ENCODE measurements at places on chromosomes 12 and 14.
A peak's percentile ranks its signal among the peaks of the same experiment; 100 is the strongest.

- DNase-seq, result peak; percentile 28
Measured at GRCh38 chr12:49088150-49088931, 6.3 kb downstream of the DHH start.

DNA sequence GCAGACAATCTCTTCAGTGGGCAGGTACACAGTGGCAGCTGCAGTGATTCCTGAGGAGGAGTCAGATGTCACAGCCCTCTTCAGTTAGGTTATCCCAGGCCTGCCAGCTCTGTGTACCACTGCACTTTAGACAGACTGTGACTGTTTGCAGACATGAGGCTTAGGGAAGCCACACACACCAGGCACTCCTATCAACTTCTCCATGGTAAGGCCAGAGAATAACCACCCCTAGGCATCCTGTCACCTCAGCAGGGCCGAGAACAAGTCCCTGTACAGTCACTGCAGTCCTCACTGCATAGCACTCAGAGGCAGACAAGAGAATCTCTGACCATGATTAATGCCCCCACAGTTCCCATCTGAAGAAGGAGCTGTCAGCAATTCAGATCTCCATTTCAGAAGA lies 296.5 kb downstream of the GALC start:
- no peak for DNase-seq

GRCh38 chr12:62720661-62721330 lies 214.2 kb downstream of the PPM1H start:
- DNase-seq, result no peak

- DNase-seq, result no peak
Measured at GRCh38 chr14:93183596-93184317, 940 bp downstream of the MOAP1 start.

DNA sequence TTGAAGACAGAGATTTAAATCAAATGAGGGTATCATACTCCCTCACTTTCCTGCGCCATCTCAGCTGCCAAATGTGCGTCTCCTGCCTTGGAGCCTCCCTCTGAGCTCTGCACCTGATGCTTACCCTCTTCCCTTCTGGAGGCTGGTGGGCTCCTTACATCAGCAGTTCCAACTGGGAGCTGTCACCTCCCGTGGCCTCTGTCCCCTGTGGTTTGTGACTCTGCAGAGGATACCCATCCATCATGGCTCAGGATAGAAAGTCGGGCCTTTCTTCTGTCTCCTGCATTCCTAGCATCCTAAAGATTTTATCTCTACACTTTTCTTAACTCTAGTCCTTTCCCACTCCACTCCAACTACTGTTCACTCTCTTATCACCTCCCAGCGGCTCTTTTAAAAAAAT lies 570.6 kb downstream of the BCL11B start:
- DNase-seq, result no peak

DNA sequence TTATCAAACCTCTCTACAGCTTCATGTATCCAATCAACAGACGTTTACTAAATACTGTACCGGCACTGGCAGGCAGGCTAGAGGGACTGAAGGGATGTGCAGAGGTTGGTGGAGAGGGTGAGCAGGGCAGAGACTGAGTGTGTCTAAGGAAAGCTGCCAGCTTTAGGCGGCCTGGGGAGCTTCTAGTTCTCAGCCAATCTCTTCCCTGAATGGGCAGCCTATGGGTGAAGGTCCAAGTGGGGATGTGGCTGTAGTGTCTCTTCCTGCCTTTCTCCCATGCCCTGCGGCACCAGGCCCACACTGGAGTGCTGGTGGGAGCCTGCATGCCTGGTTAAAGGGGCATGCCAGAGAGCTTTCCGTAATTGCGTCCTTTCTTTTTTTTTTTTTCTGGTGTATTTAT lies 239.8 kb downstream of the CACNA1C start:
- no peak for DNase-seq

GRCh38 chr14:56046546-56046945 lies 71.7 kb upstream of the PELI2 start:
- no peak for DNase-seq

GRCh38 chr12:5510251-5510805 lies 78.4 kb downstream of the NTF3 start:
- DNase-seq, result no peak

DNA sequence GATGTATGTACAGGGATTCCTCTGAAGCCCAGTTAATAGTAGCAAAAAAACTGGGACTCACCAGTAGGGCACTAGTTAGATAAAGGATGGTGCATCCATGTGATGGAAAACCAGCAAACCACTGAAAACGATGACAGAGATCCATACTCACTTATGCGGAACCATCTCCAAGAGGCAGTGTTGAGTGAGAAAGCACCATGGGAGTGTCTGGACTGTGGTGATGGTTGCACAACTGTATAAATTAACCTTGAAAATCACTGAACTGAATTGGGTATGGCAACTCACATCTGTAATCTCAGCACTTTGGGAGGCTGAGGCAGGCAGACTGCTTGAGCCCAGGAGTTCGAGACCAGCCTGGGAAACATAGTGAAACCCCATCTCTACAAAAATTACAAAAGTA lies 53.6 kb upstream of the ZFP36L1 start:
- no peak for DNase-seq

DNA sequence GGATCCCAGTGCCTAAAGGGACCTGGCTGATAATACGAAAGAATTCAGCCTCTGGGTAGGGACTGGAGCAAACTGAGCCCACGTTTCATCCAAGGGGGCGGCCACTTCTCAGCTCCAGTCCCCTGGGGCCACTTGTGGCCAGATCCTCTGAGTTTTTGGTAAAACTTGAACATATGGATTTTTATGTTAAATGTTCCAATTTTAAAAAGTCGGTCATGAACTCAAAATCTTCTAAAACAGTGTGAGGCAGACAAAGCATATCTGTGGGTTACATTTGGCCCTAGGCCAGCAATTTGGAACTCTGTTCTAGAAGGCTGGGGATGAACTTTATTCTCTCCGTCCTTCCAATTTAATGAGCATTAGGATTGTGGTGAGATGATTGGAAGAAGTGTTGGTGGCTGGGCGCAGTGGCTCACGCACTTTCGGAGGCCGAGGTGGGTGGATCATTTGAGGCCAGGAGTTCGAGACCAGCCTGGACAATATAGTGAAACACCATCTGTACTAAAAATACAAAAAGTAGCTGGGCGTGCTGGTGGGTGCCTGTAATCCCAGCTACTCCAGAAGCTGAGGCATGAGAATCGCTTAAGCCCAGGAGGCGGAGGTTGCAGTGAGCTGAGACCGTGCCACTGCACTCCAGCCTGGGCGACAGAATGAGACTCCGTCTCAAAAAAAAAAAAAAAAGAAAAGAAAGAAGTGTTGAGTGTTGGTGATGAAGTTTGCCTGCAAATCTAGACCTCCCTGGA lies 3.0 kb upstream of the PPP1CC start:
- no peak for DNase-seq

DNA sequence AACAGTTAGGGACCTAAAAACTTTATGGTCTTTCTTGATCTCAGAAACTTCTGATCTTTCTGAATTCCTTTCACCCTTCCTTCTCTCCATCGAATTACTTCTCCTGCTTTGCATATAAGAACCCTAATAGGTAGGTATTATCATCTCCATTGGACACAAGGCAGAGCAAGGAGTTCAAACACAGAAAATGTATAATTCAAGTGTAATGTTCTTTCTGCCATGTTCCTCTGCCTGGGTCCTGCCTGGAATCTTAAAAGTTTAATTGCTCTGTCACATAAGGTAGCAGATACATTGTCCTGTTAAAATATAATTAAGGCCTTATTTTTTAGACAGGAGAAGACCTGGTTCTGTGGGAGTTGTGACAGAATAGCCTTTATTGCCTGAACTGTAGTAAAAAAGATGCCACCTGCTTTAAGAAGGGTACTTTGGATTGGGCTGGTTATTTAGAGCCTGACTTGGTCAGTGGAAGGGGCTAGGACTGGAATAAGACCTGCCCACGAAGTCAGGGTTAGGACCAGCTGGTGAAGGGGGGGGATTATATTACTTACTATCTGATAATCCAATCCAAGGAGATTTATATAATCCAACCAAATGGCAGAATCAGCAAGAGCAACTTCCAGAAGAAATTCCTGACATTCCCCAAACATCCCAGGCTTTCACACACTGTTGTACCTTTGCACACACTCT lies 10.4 kb downstream of the G2E3 start:
- no peak for DNase-seq

GRCh38 chr14:68486033-68486732 lies 306.7 kb downstream of the ZFP36L1 start:
- DNase-seq, result no peak

DNA sequence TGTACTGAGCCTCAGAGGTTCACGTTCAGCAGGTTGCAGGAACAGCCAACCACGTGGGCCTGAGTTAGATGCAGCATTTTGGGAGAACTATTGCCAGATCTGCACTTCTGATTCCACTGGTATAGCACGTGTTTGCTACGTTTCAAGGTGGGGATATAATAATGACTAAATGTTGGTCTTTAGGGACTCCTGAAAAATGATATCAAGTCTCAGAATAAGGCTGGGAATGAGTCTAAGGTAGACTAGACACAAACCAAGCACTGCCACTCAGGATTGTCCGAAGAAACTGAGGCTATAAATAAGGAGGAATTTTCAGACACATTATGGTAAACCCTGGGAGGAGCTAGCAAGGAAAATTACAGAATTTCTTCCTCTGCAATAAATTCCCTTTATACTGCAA lies 98.1 kb downstream of the ESR2 start:
- no peak for DNase-seq

DNA sequence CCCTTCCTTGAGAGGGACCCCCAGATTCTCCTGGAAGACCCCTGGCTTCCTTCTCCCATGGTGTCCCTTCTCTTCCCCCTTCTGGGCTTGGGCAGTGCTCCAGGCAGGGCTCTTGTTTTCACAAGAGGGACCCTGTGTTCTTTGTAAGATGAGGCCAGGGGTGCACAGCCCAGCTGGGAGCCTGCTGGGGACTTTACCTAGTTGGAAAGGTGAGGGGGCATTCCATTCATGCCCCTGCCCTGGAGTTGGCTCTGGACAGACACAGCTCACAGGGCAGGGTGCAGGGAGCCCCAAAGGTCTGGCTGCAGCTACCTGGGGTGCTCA lies 31.2 kb downstream of the ISCA2 start:
- no peak for DNase-seq

DNA sequence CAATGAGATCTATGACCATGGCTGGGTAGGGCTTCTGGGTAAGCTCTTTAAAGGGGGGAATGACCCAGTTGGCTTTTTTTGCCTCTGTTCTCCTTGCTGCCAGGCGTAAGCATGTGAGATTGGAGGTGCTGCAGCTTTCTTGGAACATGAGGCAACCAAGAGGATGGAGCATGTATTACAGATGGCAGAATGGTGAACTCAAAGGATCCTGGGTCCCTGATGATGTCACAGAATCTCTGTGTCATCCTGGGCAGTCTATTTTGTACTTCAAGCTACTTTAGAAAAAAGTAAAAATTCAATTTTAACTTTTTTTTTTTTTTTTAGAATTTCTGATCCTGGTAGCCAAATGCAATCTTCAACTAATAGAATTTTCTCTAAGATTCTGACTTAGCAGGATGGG lies 8.0 kb downstream of the KRT82 start:
- no peak for DNase-seq

DNA sequence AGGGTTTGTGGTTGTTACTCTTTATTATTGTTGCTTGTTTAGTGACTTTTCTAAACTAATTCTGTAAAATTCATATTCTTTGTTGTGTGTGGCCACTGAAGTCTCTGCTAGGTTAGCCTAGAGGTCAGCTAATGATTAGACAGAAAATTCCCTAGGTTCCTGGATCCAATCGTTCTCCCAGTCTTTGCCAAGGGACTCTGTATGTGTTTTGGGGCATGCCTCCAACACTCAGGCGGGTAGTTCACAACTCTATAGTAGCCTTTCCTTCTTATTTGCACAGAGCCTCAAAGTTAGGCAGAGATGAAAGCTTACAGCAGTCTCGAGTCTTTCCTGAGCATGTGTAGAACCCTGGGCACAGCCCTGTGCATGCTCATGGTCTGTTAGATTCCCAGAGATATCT lies 32.7 kb upstream of the RIN3 start:
- DNase-seq, result no peak

DNA sequence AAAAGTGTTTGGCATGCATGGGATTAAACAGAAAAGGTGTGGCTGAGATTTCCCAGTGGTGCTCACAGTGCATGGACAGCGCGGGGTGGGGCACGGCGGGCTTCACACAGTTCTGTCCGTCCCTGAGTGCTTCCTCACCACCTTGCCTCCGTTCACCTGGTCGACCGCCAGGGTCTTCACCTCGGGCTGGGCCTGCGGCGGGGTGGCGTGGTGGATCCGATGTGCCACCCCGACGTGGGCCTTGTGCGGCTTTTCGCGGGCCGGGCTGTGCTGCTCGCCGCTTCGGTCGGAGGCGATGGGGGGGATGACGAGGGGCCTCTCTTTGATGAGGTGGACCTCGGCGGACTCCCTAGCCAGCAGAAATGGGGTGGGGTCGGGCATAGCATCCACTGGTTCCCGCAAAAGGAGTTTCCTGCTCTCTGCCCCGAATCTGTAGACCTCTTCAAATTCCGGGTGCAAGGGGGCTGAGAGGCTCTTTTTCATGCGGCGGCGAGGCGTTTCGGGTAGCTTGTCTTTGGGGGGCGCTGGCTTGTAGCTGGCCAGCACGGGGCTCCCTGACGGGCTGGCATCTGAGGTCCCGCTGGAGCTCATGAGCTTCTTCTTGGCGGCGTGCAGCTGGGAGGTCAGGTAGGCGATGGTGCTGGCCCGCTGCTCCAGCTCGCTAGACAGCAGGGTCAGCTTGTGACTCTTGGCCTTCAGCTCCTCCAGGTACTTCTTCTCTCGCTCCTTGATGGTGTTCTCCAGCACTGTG lies 35.5 kb downstream of the CCDC92 start:
- DNase-seq, result no peak

Data from stimulated activated CD4-positive, alpha-beta T cell treated with anti-CD3 and anti-CD28 coated beads, TNF-alpha, amount 100 ng/mL, for 1 hour (primary cell).